ENCODE measurements at places on chromosomes 4 and X.

GRCh38 chr4:130478406-130478805, 1382.5 kb downstream of the C4orf33 start:
- DNase-seq, result peak; percentile 91

GRCh38 chr4:87017580-87018342, 83.0 kb downstream of the AFF1 start:
- DNase-seq, result peak; percentile 91

DNA sequence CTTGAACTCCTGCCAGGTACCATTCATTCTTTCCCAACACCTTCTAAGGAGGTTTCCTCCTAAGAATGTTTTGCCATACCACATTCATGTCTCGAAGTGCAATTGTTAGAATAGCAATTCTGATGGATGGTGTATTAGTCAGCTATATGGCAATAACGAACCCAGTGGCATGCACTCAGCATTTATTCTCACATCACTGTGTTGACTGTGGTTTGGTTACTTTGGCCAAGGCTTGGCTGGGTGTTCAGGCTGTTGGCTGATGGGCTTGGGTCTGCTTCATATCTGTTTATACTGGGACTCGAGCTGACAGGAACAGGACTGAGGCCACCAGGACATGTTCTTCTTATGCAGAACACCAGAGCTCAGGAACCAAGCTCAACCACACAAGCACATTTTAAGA, 31.7 kb downstream of the PSAPL1 start:
- no peak for DNase-seq

DNA sequence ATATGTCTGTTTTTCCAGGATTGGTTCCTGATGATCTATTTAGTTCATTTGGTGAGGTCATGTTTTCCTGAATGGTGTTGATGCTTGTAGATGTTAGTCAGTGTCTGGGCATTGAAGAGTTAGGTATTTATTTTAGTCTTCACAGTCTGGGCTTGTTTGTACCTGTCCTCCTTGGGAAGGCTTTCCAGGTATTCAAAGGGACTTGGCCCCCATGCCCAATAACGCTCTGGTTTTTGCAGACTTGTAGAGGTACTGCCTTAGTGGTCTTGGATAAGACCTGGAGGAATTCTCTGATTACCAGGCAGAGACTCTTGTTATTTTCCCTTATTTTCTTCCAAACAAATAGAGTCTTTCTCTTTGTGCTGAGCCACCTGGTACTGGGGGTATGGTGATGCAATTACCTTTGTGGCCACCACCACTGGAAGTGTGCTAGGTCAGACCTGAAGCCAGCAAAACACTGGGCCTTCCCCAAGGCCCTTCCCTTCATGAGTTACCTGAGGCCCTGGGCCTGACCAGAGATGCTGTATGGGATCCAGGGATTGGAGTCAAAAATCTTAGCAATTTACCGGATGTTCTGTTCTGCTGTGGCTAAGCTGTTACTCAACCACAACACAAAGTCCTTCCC, 63.3 kb upstream of the RXFP1 start:
- DNase-seq, result no peak

GRCh38 chr4:42101446-42101975, 50.9 kb downstream of the BEND4 start:
- peak; percentile 13 for DNase-seq

GRCh38 chr4:83870328-83870950, 334.5 kb downstream of the GPAT3 start:
- no peak for DNase-seq

GRCh38 chr4:12724510-12724909, 759.6 kb downstream of the RAB28 start:
- DNase-seq, result peak; percentile 45

GRCh38 chrX:136386826-136387225, 86.1 kb downstream of the ADGRG4 start:
- DNase-seq, result no peak

DNA sequence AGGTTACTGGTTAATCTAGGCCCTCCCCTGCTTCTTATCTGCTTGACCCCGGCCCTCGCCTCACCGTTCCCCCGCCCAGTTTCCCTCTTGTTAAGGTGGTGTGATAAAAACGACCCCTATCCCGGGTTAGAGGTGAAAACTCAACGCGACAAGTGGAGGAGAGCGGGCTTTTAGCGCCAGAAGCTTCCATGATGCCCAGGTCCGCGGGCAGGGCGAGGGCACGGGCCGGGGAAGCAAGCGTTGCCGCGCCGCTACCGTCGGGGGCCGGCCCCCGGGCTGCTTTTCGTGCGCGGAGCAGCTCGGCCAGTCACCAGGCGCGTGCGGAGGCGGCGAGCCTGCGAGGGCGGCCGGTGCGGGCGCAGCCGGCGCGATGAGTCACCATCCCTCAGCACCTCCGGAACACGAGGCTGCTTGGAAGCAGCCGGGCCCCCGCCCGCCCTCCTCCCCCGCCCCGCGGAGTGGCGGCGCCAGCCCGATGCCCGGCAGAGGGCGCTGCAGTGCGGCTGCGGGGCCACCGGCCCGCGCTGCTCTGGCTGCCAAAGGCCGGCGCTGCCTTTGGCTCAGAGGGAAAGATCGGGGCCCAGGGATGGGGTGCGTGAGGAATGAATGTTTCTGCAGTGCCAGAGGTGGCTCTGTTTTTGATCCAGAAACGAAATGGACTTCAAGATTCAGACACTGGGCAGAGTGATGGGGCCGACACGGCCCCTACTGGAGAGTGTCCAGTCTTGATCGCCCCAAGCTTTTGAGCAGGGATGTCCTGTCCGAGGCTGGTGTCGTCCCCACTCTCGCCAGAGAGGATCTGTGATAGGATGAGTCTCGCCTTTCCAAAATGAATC, 107.8 kb downstream of the NHSL2 start:
- peak; percentile 91 for DNase-seq

GRCh38 chr4:64582492-64582891, 173.2 kb upstream of the TECRL start:
- DNase-seq, result no peak

DNA sequence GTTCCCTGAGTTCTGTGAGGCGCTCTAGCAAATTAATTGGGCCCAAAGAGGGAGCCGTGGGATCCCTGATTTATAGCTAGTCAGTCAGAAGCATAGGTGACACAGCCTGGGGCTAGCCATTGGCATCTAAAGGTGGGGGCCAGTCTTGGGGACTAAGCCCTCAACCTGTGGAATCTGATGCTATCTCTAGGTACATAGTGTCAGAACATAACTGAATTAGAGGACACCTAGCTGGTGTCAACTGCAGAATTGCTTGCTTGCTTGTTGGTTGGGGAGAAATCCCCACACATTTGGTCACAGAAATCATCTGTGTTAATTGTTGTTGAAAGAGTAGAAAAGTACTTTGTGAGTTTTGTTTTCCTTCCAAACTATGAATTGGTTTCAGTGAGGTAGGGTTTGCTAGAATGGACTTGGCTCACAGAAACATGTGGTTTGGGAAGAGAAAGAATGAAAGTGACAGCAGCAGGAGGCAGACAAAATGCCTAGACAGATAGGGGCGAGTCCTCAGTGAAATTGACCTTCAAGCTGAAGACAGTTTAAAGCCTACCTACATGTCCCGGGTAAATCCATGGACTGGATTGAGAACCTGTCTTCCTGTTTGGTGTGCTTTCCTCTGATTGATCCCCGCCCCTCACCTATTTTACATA, 12.8 kb upstream of the GPR82 start:
- DNase-seq, result no peak

- DNase-seq, result peak; percentile 67
Observed at GRCh38 chr4:121785479-121785878, 15.6 kb upstream of the EXOSC9 start.

DNA sequence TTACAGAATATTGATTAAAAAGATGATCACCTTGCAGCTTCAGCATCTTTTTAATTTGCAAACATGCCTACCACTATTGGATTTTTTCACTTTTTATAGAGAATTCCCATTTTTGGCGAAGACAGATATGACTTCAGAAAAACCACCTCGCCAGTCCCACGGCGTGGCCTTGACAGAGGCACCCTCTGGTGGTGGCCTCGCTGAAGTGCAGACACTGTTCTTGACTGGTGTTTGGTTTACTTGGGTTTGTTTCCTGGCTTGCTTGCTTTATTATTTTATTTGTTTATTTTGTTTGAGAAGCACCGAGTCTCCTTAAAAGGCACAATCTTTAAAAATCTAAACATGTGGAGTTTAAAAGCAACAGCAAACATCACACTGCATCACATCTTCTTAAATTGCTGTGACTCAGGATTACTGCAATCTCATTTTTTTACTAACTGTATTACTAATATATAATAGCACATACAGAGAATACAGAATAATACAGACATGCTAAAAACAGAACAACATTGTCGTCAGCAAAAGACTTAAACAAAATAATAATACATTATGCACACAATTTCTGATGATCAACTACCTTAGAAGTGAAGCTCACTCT, 13.1 kb upstream of the AMTN start:
- peak; percentile 68 for DNase-seq

DNA sequence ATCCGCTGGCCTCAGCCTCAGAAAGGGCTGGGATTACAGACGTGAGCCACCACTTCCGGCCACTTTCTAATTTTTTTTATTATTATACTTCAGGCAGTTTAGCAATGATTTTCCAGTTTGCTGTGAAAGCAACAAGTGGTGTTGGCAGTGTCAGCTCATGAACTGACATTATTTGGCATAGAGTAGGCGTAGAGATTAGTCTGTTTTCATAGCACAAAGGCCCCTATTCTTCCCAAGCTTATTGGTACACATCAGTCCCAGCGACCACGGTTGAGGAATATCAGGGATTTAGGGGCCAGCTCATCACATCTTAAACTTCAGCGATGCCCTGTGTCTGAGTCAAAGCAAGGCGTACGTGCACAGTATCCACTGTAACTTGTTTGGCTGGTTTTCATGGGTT, 53.0 kb upstream of the RASSF6 start:
- no peak for DNase-seq

- DNase-seq, result peak; percentile 20
Observed at GRCh38 chr4:126794363-126794762, 838.4 kb upstream of the INTU start.

DNA sequence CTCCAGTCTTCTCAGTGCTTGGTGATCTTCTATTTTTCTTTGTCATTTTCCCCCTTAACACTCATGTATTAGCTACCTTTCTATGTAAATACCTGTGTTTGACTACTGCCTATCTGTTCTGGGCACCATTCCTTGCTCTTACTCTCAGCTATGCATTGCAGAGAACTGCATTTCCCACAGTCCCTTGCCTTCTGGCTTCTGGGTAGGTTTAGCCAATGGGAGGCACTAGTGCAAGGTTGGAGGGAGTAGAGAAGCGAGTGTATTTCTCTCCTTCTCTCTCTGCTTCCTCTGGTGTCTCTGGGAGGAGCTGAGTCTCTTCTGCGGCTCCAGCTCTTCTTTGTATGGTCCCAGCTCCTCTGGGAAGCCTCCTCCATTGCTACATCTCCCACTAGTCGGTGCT, 50.5 kb downstream of the CWH43 start:
- no peak for DNase-seq

GRCh38 chr4:184588893-184589292, 60.4 kb downstream of the CASP3 start:
- no peak for DNase-seq

- peak; percentile 45 for DNase-seq
Observed at GRCh38 chr4:172786039-172786792, 382.4 kb upstream of the GALNT7 start.

DNA sequence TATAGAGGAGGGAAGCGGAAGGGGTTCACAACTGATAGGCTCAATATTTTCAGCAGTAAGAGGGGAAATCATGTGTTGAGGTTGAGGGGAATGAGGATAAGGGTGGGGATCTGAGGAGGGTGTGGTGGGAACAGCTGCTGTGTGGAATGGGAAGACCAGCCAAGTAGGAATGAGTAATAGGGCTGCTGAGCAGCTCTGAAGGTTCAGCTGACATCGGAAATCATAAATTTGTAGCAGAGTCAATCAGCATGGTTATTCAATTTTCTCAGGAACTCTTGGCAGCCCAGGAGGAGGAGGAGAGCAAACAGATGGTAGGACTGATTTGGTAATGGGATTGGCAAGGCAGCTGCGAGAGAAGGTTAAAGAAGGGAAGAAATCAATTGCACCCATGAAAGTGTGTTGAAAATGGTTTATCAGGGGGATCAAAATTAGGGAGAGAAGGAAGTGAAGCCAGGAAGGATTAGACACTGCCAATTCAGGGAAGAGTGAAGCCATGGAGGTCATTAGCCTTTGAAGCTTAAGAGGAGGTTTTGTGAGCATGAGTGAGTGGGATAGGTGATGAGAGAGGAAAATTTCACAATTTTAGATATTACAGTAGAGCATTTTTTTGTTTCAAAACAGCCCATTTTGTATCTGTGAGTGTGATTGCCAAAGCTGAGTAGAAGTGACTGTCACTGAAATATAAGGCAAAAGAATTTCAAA, 82.6 kb downstream of the PCDH7 start:
- DNase-seq, result peak; percentile 52

DNA sequence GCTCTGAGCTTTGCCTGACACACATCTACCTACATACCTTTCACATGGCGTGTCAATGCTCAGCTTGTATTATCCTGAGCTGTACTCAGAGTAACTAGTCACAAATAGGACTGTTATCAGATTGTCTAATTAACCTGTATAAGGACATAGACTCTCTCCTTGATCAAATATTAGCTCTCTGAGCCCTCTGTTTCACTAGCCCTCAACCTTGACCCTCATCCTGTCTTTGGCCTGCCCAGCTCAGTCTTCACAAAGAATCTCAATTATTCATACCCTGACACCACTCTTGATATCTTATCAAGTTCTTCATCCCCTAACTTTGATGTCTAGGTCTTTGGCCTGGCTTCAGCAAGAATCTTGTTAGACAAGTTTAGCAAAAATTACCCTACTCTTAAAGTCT, 320.7 kb upstream of the PCDH7 start:
- DNase-seq, result no peak

- DNase-seq, result peak; percentile 88
Observed at GRCh38 chr4:107740950-107741701, 21.1 kb upstream of the PAPSS1 start.

GRCh38 chr4:187547316-187547715, 448.3 kb upstream of the ZFP42 start:
- no peak for DNase-seq

- DNase-seq, result peak; percentile 29
Observed at GRCh38 chrX:2894885-2895292, 34.2 kb downstream of the ARSD start.

All from fibroblast of pulmonary artery (primary cell).